ENCODE measurements at places on chromosomes 11 and 22.
A peak's percentile ranks its signal among the peaks of the same experiment; 100 is the strongest.

GRCh38 chr11:93567401-93567895, 24.3 kb upstream of the SMCO4 start:
- no peak for DNase-seq

DNA sequence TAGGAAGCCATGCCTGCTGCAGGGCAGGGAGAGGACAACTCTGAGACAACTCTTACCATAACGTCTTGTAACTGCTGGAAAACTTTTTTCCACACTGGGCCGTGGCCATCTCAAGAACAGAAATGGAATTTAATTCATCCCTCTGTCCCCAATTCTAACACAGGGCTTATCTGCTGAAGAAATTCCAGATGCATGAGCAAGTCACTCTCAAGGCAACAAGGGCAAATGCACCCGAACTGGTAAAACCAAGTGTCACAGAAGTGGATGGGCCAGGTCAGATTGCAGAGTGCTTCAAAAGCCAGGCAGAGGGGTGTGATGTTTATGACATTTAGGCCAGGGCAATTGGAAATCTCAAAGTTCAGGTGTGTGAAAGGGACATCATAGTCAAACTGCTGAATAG, 7.4 kb downstream of the SMPD1 start:
- no peak for DNase-seq

- peak; percentile 77 for DNase-seq
These were observed 714 bp downstream of the SDF2L1 start for GRCh38 chr22:21642584-21643448.

- no peak for DNase-seq
These were observed 47.6 kb upstream of the VPREB1 start for GRCh38 chr22:22196833-22197477.

GRCh38 chr11:86212019-86212611, 32.4 kb upstream of the EED start:
- DNase-seq: no peak

DNA sequence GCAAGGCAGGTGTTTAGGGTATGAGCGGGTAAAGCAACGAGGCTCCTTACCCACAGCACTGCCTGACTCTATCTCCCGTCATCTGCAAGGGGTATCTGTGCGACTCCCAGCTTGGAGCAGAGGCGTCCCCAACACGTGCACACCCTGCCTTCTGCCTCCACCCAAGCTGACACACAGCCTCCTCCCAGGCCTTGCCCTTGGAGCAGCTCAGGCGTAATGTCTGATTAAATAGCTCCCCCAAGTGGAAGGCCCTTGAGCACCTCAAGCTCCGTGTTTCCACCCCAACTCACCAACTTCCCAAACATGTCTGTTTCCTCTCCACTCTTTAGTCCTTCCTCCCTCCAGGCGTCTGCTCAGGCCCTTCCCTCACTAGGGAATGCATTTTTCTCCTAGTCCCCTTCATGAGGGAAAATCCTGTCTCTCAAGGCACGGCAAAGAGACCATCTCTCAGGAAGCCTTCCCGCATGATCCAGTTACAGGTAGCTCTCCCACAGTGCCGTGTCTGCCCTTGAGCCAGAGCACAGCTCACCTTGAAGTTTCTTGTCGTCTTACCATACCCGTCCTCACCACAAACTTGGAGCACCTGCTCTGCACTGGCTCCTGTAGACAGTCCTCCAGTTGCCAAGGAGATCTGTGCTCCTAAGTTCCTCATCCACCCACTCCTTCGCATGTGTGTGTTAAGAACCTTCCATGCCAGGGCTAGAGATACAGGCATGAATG, 15.8 kb downstream of the CYB5R2 start:
- peak; percentile 56 for DNase-seq

GRCh38 chr22:26416670-26417276, 12.3 kb upstream of the ASPHD2 start:
- DNase-seq: no peak

DNA sequence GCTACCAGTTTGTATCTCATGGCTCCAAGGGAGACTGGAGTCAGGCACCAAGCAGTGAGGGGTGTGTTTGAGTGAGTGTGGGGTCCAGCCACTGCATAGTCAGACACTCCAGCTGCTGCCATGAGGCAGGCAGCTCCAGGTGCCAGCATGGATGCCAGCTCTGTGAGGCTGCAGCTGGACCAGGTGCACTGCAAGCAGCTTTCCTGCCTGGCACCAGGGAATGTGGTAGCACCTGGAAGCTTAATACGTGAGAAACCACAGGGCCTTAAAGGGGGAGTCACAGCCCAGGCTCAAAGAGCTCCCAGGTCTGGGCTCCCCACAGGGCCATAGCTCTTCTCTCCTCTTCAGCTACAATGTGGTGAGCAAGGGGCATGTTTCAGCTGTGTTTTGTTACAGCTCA, 817.8 kb upstream of the LUZP2 start:
- no peak for DNase-seq

- DNase-seq: no peak
These were observed 8.8 kb downstream of the TOLLIP start for GRCh38 chr11:1300569-1301187.

GRCh38 chr11:19326499-19326898, 85.8 kb upstream of the E2F8 start:
- DNase-seq: no peak

- peak; percentile 42 for DNase-seq
These were observed 86.5 kb upstream of the CLDN5 start for GRCh38 chr22:19610518-19611253.

GRCh38 chr22:26182723-26183122, 13.5 kb downstream of the SEZ6L start:
- DNase-seq: no peak

GRCh38 chr22:45164270-45165088, 754 bp downstream of the NUP50 start:
- peak; percentile 54 for DNase-seq

GRCh38 chr11:12455938-12456337, 78.6 kb downstream of the PARVA start:
- DNase-seq: no peak

GRCh38 chr11:36126678-36127077, 162.5 kb downstream of the COMMD9 start:
- no peak for DNase-seq

- no peak for DNase-seq
These were observed 403.2 kb upstream of the CCDC179 start for GRCh38 chr11:23263466-23263865.

DNA sequence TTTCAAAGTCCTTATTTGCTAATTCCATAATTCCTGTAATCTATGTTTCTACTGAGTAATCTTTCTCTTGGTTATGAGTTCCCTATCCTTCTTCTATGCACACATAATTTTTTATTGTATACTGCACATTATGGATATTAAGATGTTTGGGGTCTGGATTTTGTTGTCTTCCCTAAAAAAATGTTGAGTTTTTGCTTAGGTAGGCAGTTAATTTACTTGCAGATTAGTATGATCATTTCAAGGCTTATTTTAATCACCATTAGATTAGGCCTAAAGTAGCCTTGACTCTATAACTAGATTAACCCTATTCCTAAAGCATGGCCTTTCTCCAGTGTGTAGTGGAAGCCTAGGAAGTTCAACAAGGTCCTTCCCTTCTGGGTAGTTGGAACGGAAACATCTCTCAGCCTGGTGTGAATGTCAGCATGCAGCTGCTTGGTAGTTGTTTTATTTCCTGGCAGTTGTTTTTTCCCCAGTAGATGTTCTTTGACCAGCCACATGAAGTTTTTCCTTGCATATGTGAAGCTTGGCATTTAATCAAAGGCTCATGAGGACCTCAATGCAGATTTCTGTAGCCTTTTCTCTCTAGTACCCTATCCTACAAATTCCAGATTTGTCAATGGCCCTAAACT, 419.3 kb upstream of the NARS2 start:
- no peak for DNase-seq

DNA sequence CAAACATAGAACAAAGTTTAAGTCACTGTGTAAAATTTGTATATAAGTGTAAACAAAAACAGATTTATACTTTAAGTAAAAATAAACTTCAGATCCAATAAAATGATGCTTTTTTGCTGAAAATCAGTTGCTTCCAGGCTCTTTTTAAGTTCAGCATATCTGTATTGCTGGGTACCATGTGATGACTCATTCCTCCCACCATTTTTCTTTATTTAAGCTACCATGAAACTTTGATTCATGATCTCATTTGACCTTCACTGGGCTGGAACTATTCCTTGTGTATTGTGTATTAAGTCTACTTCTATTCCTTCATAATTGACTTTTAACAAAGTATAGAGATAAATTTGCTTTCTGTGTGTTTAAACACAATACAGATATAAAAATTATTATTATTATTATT, 46.3 kb upstream of the RRM1 start:
- DNase-seq: no peak

DNA sequence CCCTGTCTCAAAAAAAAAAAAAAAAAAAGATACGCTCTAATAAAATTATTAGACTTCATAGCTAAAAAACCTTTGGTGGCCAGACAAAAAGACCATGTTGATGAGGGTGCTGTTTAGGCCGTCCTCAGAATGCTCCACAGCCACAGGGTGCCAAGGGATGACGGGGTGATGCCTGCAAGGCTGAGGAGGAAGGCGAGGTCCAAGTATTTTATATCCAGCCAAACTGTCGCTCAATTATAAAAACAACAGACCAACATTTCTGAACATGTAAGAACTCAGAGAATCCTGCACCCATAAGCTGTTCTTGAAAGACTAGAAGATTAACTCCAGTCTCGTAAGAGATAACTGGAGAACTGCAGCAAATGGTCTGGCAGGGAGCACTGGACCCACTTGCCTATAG, 29.2 kb downstream of the TBX1 start:
- no peak for DNase-seq

GRCh38 chr22:37245740-37246139, 1.7 kb upstream of the RAC2 start:
- DNase-seq: no peak

DNA sequence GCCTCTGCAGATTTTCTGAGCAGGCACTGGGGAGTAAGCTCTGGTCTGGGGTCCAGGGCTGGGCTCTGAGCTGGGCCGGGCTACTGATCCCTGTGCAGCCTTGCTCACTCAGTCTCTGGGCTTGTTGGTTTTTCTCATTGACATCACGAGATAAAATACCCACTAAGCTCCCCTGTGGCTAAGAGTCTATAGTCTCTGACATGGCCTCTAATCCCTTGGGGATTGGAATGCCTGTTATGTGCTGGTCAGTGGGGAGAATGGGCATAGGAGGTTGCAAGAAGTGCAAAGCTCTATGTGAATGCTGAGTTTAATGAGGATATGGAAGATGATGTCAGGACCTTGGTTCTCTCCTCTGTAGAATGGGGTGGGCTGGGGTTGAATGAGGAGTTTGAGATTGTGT, 23.3 kb downstream of the ELF5 start:
- DNase-seq: no peak

- DNase-seq: no peak
These were observed 147.4 kb upstream of the TEAD1 start for GRCh38 chr11:12526789-12527188.

GRCh38 chr22:39148727-39149535, 3.5 kb downstream of the CBX7 start:
- peak; percentile 28 for DNase-seq

DNA sequence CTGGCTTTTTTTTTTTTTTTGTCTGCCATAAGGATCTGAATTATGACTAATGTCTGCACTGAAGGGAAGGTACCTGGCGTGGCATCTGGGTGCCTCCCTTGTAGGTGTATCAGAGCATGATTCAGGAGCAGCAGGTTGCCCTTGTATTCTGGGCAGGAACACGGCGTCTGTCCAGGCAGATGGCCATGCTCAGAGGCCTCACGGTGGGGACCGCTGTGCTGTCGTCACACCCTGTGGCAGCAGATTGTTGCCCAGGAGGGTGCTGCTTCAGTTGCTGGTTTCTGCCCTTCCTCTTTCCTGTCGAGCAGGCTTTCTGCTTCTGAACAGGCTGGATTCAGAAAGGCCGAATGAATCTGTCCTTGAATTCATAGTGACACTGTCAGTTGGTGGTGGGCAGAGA, 11.0 kb downstream of the ZNRF3 start:
- peak; percentile 86 for DNase-seq

DNA sequence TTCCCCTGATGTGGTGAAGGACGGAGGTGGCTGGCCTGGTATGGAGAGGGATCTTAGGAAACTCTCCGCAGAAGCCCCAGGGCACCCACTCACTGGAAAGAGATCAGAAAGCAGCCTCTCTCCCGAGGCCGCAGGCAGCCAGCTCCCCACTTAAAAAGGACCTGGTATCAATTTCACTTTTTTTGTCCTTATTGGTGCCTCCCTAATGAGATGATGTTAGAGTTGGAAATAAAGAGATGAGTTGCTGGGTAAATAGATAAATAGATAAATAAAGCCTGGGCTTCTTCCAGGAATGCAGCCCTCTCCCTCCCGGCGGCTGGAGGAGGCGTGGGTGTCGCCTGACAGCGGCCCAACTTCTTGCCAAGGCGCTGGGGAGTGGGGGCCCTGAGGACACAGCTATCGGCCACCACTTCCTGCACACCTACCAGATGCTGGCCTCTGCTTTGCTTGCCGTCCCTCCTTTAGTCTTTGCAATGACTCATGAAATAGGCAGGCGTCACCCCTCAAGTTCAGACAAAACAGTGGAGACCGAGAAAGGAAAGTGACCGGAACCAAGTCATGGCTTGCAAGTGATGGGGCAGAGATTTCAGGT, 42.9 kb downstream of the LINC01488 start:
- DNase-seq: peak; percentile 62

DNA sequence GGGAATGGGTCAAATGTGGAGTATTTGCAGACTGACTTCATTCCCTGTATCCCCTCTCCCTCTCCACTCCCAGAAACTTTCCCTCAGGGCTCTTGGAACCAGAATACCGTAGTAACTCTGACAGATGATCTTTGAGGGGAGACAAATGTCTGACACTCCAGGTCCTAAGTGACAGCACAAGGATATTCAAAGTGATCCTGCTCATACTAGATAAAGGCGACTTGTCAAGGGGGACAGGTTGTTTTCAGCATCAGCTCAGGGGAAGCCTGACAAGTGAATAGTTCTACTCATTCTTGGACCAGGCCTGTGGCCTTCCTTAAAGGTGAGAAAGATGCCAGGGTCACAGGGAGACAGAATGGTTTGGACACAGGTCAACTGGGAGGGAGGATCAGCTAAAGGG, 92.8 kb downstream of the NXPE2 start:
- DNase-seq: no peak

- DNase-seq: no peak
These were observed 2.7 kb downstream of the SYCE3 start for GRCh38 chr22:50560034-50560433.

- peak; percentile 34 for DNase-seq
These were observed 591.2 kb downstream of the OPCML start for GRCh38 chr11:132941024-132941646.

DNA sequence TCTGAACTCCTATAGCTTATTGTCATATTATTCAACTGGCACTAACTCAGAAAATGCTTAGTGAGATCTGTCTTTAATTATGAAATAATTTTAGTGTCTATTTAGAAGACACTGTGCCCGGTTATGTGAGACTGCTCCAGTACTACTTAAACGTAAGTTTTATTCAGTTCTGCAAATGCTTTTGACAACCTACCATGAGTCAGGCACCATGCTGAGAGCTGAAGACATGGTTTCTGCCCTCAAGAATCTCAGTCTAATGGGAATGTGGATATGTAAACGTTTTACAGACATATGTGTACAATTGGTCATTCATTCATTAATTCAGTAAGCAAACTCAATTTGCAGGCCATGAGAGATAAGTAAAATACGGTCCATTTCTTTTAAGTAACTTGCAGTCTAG, 40.0 kb downstream of the DCUN1D5 start:
- peak; percentile 13 for DNase-seq

- DNase-seq: no peak
These were observed 325.7 kb downstream of the SOX6 start for GRCh38 chr11:16030664-16031063.
